ENCODE measurements at places on chromosomes 13 and 19.

- no peak for DNase-seq
Observed at GRCh38 chr13:110716247-110716515, 2.7 kb downstream of the ING1 start.

DNA sequence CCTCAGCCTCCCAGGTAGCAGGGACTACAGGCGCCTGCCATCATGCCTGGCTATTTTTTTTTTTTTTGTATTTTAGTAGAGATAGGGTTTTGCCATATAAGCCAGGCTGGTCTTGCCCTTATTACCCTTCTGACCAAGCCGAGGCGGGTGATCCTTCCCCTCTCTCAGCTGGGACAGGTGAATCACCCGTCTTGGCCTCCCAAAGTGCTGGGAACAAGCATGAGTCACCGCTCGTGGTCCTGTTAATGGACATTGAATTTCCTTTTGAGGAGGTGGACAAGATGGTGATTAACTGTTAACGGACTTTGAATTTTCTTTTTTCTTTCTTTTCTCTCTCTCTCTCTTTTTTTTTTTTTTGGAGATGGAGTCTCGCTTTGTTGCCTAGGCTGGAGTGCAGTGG, 10.6 kb downstream of the CD70 start:
- no peak for DNase-seq

- peak; percentile 75 for DNase-seq
Observed at GRCh38 chr13:74325106-74325505, 190.9 kb upstream of the KLF12 start.

DNA sequence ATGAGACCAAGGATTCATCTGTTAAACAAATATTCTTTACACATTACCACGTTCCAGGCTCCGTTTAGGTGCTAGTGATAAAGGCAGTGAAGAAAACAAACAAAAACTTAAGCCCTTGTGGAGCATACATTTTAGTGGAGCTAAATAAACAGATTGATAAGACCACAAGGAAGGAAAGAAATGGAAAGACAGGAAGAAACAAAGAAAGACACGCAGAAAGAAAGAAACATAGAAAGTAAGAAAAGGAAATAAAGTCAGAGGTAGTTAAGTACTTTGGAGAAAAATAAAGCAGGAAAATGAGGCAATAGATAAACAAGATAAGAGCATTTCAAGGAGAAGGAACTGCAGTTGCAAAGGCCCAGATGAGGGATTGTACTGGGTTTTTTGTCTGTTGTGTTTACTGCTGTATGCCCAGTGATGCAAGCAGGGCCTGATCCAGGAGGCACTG, 998 bp downstream of the NFKBIB start:
- no peak for DNase-seq

GRCh38 chr13:79328510-79328909, 77.5 kb downstream of the RBM26 start:
- no peak for DNase-seq

DNA sequence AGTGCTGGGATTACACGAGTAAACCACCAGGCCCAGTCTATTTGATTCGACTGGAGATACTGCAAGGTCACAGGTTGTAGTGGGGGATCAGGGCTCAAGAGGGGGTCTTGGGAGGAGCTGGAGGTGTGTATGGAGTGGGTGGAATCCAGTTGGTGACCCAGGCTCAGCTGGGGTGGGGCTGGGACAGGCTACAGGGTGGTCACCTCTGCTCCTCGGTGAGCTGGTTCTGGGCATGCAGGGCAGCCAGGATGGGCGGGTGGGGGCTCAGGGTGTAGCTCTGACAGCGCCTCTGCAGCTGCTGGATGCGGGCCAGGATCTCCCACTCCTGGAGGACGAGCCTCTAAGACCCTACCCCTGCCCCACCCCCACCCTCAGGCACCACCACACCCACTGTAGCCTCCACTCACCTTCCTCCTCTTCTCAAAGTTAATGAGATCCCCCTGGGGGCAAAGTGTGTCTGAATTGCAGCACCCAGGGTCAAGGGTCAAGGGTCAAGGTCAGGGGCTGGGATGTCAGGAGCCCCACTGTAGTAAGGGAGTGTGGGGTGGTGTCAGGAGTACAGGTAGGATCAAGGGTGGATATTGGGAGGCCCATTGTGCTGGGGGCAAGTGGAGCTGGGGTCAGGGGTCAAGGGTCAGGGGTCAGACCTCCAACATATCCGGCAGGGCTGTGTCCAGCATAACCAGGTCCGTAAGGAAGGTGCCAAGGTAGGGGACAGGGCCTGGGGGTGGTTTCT, 17.1 kb downstream of the RGL3 start:
- DNase-seq = no peak

- DNase-seq = no peak
Observed at GRCh38 chr13:40123962-40124632, 468.6 kb downstream of the COG6 start.

DNA sequence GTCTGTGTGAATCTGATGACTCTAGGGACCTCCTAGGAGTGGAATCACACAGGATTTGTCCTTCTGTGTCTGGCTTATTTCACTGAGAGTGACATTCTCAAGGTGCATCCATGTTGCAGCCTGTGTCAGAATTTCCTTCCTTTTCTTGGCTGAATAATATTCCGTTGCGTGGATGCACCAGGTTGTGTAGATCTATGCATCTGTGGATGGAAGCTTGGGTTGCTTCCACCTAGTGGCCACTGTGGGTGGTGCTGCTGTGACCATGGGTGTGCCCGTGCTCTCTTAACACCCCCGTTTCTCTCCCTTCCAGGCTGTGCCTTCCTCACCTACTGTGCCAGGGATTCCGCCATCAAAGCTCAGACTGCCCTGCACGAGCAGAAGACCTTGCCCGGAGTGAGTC, 26.2 kb downstream of the CELF5 start:
- no peak for DNase-seq

GRCh38 chr13:97214921-97215320, 7.2 kb upstream of the MBNL2 start:
- DNase-seq = no peak

DNA sequence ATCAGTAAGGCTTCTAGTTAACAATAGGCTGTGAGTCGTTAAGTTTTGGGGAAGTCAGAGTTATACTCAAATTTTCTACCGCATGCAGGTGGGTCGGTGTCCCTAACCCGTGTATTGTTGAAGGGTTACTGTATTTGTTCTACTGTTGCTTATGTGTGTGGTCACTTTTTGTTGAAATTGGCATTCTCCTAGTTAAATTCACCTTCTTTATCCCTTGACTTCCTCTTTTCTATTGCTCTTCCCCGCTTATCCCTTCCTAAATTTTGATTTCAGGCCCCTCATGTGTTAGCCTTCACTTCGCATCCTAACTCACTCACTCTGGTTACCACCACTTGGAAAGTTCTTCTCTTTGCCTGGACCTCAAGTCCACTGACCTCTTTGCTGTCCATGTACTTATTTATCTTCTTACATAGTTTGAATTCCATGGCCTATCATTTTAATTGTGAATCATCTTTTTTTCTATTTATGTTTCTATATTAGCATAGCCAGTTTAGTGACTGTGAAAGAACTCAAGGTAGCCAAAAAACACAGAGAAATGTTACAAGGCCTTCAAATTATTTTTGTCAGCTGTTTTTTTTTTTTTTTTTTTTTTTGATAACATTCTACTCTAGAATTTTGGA, 52.9 kb downstream of the NDFIP2 start:
- DNase-seq = no peak
